ENCODE measurements at places on chromosomes 16 and 17.

GRCh38 chr16:3508736-3509135 lies 7.9 kb downstream of the CLUAP1 start:
- no peak for DNase-seq

DNA sequence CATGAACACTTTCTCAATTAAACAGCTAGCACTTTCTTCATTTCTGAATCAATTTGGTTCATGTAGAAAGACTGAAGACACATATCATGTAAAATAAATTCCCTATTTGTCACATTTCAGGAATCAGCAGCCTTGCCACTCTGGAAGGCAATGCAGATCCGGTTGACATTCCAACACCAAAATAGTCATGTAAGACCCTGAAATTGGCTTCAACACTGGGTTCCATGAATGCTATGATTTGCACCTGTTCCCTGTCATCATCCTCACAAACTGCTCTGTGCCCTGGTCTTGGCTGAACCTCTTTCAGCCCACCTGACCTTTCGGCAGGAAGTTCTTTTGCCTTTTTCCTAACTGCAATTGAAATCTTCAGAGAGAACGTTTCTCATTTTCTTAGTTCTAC lies 156.9 kb downstream of the CDH8 start:
- no peak for DNase-seq

DNA sequence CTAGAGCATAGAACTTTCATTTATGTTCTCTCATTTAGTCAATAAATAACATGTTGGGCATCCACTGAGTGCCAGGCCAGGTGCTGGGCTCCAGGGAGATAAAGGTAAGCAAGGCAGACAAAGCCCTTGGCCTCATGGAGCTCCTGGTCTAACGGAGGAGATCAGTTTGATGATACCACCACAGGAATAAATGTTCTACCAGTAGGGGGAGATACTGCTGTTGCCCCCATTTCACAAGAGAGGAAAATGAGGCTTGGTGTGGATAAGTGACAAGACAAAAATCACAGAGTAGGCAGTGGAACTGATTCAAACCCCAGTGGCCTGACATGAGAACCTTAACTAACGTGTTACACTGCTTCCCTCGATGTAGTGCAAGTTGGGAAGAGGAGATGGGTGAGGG lies 80.4 kb upstream of the ERCC4 start:
- DNase-seq, result no peak

GRCh38 chr16:85507342-85507741 lies 105.8 kb upstream of the GSE1 start:
- no peak for DNase-seq

DNA sequence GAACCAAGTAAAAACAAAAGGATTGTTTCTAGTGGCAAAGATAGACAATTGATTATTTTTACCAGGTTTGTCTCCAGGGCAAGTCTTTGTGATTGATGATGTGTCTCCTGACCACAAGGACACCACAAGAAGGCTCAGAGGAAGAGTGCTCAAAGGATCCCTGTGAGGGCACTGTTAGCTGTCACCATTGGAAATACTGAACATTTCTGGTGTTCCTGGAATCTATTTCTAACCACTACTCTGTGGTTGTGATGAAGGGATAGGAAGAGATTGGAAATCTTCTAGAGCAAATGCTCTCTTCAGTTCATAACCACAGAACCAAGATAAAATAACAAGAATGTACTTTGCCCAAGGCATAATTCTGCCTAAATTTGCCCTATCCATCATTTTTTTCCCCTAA lies 15.3 kb downstream of the RNF43 start:
- DNase-seq, result no peak

DNA sequence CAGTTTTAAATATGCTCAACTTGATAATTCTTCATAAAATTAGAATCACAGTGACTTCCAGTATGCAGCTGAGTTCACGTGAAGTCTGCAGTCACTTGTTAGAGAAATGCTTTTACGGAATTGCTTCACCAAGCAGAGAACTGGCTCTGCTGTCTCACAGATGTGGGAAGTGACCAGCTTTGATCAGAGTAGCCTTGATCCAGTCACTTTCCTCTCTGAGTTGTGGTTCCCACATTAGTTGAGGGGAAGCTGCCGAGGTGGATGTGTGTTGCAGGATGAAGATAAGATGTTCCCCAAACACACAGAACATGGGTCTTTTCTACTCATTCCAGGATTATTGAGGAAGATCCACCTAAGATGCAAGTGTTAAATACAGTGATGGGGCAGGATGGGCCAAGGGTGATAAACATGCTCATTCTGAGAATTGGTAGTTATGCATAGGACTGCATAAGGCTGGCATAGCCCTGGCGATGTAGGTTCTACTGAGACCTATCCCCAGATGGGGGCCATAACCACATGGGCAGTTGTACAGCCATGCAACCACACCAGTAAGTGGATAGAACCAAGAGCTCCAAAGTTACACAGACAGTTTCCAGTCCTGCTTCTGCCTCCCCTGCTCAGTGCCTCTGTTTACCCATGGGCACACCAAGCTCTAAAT lies 168.9 kb upstream of the MAF start:
- no peak for DNase-seq

DNA sequence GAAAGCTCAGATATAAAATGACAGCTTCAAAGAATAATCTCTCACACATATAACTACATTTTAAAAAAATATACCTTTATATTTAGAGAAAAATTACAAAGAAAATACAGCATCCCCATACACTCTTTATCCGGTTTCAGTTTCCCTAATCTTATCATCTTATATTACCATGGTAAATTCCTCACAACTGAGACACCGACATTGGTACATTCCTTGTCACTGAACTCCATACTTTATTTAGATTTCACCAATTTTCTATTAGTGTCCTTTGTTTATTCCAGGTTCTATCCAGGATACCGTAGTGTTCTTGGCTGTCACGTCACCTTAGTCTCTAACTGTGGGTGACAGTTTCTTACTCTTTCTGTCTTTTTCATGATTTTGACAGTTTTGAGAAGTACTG lies 22.0 kb upstream of the ABCA10 start:
- no peak for DNase-seq

GRCh38 chr17:15112846-15113617 lies 152.1 kb downstream of the PMP22 start:
- DNase-seq, result no peak

- no peak for DNase-seq
These were observed 5.0 kb upstream of the CAPN15 start for GRCh38 chr16:522320-523096.

DNA sequence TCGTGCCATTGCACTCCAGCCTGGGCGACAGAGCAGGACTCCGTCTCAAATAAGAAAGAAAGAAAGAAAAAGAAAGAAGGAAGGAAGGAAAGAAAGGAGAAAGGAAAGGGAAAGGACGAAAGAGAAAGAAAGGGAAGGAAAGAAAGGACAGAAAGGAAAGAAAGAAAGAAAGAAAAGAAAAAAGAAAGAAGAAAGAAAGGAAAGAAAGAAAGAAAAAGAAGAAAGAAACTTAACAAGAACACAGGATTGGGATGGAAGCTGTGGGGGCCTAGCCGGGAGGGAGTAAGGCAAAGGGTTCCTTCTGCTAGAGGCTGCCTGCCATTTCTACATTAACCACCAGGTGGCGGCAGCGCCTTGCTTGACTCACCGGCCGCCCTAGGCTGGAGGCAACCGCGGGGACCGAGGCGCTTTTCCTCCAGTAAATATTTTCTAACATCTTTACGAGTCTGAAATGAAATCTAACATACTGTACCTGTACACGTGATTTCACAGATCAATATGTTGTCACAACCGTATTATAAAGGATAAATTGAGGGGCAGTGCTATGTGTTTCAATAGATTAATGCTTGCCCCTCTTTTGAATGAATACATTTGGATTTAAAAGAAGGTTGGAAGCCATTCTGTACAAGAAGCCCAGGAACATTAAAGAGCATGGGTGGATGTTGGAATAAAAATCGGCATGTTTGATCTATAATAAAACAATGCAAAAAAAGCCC lies 6.1 kb downstream of the GJD3 start:
- peak; percentile 98 for DNase-seq

DNA sequence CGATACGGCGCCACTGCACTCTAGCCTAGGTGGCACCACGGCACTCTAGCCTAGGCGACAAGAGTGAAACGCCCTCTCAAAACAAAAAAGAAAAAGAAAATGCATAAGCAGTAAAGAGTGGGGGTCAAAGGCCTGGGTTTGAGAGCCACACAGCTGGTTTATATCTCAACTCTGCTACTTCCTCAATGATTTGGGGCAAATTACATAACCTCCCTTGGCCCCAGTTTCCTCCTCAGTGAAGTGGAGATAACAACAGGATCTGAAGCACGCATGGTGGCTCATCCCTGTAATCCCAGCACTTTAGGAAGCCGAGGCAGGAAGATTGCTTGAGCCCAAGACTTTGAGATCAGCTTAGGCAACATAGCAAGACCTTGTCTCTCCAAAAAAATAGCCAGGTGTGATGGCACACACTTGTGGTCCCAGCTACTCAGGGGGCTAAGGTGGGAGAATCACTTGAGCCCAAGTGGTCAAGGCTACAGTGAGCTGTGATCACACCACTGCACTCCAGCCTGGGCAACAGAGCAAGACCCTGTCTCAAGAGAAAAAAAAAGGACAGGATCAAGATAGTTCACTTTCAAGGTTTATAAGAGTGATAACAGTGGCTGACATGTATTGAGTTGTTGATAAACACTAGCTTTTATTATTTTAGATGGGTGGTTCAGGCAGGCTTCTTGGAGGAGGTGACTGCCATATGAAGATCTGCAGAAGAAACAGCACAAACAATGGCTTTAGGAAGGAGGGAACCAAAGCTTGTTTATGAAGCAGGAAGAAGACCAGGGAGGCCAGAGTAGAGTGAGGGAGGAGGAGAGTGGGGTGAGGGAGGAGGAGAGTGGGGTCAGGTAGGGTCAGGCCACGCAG lies 8.5 kb upstream of the COG1 start:
- no peak for DNase-seq

DNA sequence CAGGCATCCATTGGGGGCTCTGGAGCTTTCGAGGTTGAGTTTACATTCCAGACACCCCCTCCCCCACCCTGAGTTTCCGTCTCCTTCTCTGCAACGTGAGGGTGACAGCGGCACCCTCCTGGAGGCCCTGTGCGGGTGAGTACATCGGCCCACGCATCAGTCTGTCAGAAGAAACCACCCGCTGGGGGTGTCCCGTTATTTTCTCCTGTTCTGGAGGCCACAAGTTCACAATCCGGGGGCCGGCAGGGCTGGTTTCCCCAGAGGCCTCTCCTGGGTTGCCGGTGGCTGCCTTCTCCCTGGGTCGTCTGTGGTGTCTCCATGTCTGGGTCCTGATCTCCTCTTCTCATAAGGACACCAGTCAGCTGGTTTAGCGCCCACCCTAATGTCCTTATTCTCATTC lies 35.7 kb downstream of the GSE1 start:
- DNase-seq, result no peak

DNA sequence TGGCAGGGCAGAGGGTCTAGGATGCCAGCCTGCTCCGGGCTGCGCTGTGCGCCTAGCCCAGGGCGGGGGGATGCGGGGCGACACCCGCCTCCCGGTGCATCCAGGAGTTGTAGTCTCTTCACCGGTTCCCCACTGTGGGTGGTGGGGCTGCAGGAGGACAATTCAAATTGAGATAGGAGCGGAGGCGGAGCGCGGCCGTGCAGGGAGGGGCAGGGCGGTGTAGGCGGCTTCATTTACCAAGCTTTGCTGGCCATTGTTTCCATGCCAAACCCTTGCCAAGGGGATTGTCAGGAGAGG lies 2047.4 kb downstream of the TP53TG3F start:
- DNase-seq, result no peak

DNA sequence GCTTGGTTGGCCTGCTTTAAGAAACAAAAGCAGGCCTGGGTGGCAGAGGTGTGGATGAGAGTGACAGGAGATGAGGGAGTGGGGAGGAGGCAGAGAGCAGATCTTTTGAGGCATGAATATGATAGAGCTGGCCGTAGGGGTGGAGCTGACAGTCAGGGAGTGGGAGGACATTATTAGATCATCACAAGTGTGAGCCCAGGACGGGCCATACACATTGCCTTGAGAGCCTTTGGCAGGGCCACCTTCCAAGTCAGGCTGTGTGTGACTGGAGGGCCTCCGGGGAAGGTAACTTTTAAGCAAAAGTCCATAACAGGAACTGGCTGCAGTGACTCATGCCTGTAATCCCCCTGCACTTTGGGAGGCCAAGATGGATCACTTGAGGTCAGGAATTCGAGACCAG lies 26.3 kb downstream of the GINS3 start:
- no peak for DNase-seq

GRCh38 chr17:80160536-80160935 lies 9.3 kb upstream of the CARD14 start:
- DNase-seq, result no peak
